ENCODE measurements at places on chromosomes 1 and 21. TPM values are rescaled to one million over a fixed set of nuclear protein-coding genes. Genes with fewer than 3 reads are reported as not detected.
A peak's percentile ranks its signal among the peaks of the same experiment; 100 is the strongest.

DNA sequence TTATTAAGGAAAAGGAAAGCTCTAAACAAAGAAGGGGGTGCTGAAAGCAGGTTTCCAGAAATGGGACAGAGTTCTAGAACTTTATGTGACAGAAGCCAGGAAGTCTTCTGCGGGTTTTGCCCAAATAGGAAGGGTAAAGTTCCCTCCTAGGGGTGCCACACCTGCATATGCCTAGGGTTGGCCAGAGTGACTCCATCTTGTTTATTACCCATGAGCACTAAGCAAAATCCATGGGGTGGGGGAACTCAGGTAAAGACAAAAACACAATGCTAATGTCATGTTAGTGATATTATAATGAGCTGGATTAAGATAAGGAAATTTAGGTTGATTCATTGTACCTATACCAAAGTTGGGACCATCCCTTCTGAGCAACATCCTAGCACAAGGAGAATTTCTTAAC, 1132.7 kb downstream of the KCNT2 start:
- H3K4me3 ChIP-seq = no peak overlapping the region
- no peak overlapping the region for H3K27ac ChIP-seq
- no peaks in the 10 kb centered on the region for H3K36me3 ChIP-seq
- DNase-seq = no peak

- DNase-seq = no peak
- H3K36me3 ChIP-seq = no peaks in the 10 kb centered on the region
- peaks cover 5% of the 10 kb centered on the region for H3K27me3 ChIP-seq
- no peak overlapping the region for H3K27ac ChIP-seq
Observed at GRCh38 chr1:227841096-227841495, 25.6 kb downstream of the PRSS38 start.

The LPAR3 gene
- total RNA-seq = 3.6 TPM

The SETDB1 gene
- total RNA-seq = 45.8 TPM

- H3K36me3 ChIP-seq = no peaks in the 10 kb centered on the region
- no peaks in the 10 kb centered on the region for H3K4me1 ChIP-seq
- no peaks in the 10 kb centered on the region for H3K27me3 ChIP-seq
- H3K27ac ChIP-seq = no peak overlapping the region
- H3K4me3 ChIP-seq = no peak overlapping the region
Observed at GRCh38 chr1:118785246-118785645, 202.9 kb downstream of the TBX15 start.

DNA sequence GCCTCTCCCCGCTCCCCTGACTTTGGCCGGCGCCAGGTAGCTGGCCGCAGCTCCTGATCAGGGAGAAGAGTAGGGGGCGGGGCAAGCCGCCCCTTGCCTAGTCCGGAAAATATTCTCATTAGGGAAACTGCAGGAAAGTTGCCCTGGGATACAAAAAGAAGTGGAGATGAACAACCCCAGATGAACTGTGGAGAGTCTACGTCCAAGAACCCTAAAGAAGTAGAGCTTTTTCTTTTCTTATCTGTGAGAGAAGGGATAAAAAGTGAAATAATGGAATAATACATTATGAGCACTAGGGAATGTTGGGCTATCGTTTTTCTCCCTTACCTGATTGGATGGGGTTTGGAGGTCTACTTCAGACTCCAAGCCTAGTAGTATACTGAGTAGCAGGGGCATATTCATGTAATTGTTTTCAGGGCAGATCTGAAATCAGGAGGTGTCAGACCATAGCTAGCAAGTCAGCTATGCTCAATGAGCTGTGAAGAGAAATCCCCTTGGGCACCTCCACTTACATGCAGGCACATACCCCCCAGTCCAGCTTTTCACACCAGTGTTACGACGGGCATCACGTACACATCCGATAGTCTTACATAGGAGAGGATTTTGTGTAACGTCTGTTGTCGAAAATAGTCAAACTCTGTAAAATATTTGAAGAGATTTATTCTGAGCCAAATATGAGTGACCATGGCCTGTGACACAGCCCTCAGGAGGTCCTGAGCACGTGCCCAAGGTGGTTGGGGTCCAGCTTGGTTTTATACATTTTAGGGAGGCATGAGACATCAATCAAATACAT, 1.7 kb upstream of the DUSP10 start:
- DNase-seq = no peak
- peak overlapping the region; percentile 96 for H3K27ac ChIP-seq
- peaks cover 4% of the 10 kb centered on the region for H3K36me3 ChIP-seq
- peak overlapping the region; percentile 76 for H3K4me3 ChIP-seq
- no peaks in the 10 kb centered on the region for H3K27me3 ChIP-seq

- no peaks in the 10 kb centered on the region for H3K4me1 ChIP-seq
- no peak overlapping the region for H3K27ac ChIP-seq
- no peaks in the 10 kb centered on the region for H3K36me3 ChIP-seq
- H3K4me3 ChIP-seq = no peak overlapping the region
- no peaks in the 10 kb centered on the region for H3K27me3 ChIP-seq
Observed at GRCh38 chr1:242470774-242471173, 53.7 kb downstream of the PLD5 start.

DNA sequence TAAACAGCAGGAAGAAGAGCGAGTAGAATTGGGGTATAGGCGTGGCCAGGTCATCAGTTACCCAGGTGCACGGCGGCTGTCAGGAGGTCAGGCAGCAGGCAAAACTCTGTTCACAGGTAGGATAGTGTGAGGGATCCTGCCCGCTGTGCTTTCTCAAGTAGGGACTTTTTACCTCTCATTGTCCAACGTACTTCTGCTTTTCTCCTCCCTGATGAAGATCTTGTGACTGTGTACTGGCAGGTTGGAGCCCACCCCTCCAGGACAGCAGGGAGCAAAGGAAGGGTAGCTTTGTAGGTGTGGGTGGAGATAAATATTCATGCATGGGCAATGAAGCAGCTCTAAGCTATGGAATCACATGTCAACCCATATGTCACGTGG, 373.5 kb downstream of the KIF26B start:
- DNase-seq = no peak
- H3K27ac ChIP-seq = no peak overlapping the region
- H3K36me3 ChIP-seq = no peaks in the 10 kb centered on the region

The SPRR1B gene
- not detected for total RNA-seq

The TRIM63 gene
- 0.46 TPM for total RNA-seq

GRCh38 chr1:50796272-50796671, 163.8 kb downstream of the FAF1 start:
- no peak for DNase-seq
- no peak overlapping the region for H3K27ac ChIP-seq
- H3K27me3 ChIP-seq = no peaks in the 10 kb centered on the region
- no peak overlapping the region for H3K4me3 ChIP-seq
- H3K4me1 ChIP-seq = no peaks in the 10 kb centered on the region

The OLFML2B gene
- total RNA-seq = 17.5 TPM

The TPTE gene
- not detected for total RNA-seq

- no peak overlapping the region for H3K4me3 ChIP-seq
- peak overlapping the region; percentile 55 for H3K27ac ChIP-seq
- DNase-seq = peak; percentile 95
- H3K27me3 ChIP-seq = no peaks in the 10 kb centered on the region
- H3K4me1 ChIP-seq = peaks cover 17% of the 10 kb centered on the region
Observed at GRCh38 chr1:1763657-1764621, 14.3 kb downstream of the NADK start.

The RGS16 gene
- 12.0 TPM for total RNA-seq

DNA sequence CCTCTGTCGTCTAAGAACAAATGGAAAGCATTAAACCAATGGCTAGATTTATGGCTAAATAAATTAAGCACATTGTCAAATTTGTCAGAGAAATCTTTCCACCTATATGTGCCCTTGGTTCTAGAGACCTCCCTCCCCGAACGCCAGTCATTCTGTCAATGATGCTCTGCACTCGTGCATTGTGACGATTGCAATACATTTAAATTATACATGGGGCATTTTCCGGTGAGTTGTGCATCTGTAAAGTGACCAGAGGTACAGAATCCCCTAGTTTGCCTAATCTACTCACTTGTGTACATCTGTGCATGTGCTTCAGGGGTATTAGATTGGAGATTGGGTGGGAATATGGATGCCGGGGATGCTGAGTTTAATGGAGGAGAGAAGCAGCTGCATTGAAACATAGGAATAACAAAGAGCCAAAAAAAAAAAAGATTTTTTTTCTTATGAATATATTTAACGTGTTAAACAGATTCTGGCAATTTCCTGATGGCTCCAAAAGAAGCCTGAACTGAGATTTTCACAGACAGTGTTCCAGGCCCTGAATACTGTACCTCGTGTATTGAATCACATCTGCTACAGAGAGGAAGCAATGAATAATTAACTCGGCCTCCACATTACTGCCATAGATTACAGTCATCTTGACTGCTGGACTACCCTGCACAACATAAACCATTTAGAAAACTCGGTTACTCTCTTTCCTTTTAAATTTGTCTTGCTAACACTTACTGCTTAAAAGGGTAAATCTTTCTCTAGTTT, 149.0 kb upstream of the C1orf87 start:
- H3K4me3 ChIP-seq = no peak overlapping the region
- no peaks in the 10 kb centered on the region for H3K4me1 ChIP-seq
- no peaks in the 10 kb centered on the region for H3K27me3 ChIP-seq
- no peaks in the 10 kb centered on the region for H3K36me3 ChIP-seq

The TTC24 gene
- total RNA-seq = not detected

- H3K27ac ChIP-seq = no peak overlapping the region
- H3K4me3 ChIP-seq = no peak overlapping the region
- no peaks in the 10 kb centered on the region for H3K36me3 ChIP-seq
- H3K4me1 ChIP-seq = no peaks in the 10 kb centered on the region
- DNase-seq = peak; percentile 51
- no peaks in the 10 kb centered on the region for H3K27me3 ChIP-seq
Observed at GRCh38 chr1:53343831-53344668, 16.2 kb upstream of the LRP8 start.

The DENND2D gene
- total RNA-seq = 78.2 TPM

DNA sequence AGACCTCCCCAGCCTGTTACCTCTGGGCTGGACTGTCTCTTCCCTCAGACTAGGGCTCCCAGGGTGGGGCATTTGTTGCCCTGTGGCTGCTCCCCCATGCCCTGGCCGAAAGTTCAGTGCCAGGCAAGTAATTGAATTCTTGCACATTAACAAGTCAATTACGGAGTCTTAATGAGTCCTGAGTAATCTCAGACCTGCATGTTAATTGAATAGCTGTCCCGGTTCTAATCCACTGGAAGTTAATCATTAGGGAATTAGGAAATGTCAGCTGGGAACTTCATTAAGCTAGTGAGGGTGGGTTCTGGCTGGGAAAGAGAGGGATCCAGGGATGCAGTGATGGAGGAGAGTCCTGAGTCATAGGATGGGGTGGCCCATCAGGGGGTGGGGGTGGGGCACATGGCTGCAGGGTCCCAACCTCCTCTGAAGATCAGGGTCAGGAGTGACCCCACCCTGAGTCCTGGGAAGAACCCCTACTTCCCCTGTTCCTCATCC, 47.1 kb upstream of the CSF3R start:
- no peak overlapping the region for H3K4me3 ChIP-seq
- H3K4me1 ChIP-seq = no peaks in the 10 kb centered on the region
- H3K36me3 ChIP-seq = no peaks in the 10 kb centered on the region
- no peak overlapping the region for H3K27ac ChIP-seq

GRCh38 chr1:15153842-15154479, 414 bp downstream of the TMEM51 start:
- peak overlapping the region; percentile 59 for H3K4me3 ChIP-seq
- peak overlapping the region; percentile 91 for H3K27ac ChIP-seq
- peaks cover 22% of the 10 kb centered on the region for H3K4me1 ChIP-seq
- no peaks in the 10 kb centered on the region for H3K27me3 ChIP-seq

DNA sequence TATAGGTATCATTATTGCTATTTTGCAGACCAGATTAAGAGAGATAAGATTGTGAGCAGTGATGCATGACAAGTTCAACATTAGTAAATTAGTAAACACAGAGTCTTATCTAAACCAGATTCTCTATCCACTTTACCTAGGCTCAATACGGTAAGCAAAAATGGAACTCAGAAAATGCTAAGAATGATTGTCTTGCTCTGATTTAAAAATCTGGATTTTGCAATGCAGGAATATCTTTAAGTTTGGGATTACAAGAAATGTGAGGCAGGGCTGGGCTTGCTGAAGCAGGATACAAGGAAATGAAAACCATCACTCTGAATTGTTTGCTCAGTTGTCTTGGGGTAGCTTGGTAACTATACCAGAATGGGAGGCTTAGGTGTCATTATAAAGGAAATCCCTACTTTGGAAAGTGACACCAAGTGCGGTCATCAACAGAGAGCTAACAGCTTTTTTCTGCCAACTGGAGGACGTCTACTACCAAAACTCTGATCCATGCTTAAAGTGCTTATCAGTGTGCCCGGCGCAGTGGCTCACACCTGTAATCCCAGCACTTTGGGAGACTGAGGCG, 332.7 kb upstream of the RUNX1 start:
- H3K4me1 ChIP-seq = no peaks in the 10 kb centered on the region
- H3K27ac ChIP-seq = no peak overlapping the region
- no peak overlapping the region for H3K4me3 ChIP-seq
- no peak for DNase-seq

GRCh38 chr1:240965581-240966091, 353.7 kb upstream of the GREM2 start:
- no peaks in the 10 kb centered on the region for H3K36me3 ChIP-seq
- H3K27me3 ChIP-seq = no peaks in the 10 kb centered on the region
- no peak overlapping the region for H3K4me3 ChIP-seq
- no peaks in the 10 kb centered on the region for H3K4me1 ChIP-seq
- no peak overlapping the region for H3K27ac ChIP-seq

- no peak for DNase-seq
- no peak overlapping the region for H3K4me3 ChIP-seq
- no peak overlapping the region for H3K27ac ChIP-seq
- peaks cover 29% of the 10 kb centered on the region for H3K27me3 ChIP-seq
- peaks cover 17% of the 10 kb centered on the region for H3K4me1 ChIP-seq
Observed at GRCh38 chr1:1208713-1209433, 2.5 kb upstream of the TNFRSF18 start.

The KCNA2 gene
- total RNA-seq = 0.64 TPM

- DNase-seq = no peak
- no peak overlapping the region for H3K4me3 ChIP-seq
- H3K27ac ChIP-seq = no peak overlapping the region
- H3K27me3 ChIP-seq = no peaks in the 10 kb centered on the region
Observed at GRCh38 chr1:48061162-48062136, 64.3 kb upstream of the TRABD2B start.

GRCh38 chr21:36169470-36170128, 13.0 kb downstream of the DOP1B start:
- no peak overlapping the region for H3K27ac ChIP-seq
- H3K27me3 ChIP-seq = no peaks in the 10 kb centered on the region
- H3K4me3 ChIP-seq = no peak overlapping the region
- peak; percentile 76 for DNase-seq
- no peaks in the 10 kb centered on the region for H3K36me3 ChIP-seq

The NR5A2 gene
- total RNA-seq = 8.1 TPM

The INSRR gene
- not detected for total RNA-seq

The AADACL3 gene
- total RNA-seq = not detected

The TIAM1 gene
- total RNA-seq = 27.3 TPM

GRCh38 chr1:31483012-31483946, 70.3 kb downstream of the SERINC2 start:
- H3K27me3 ChIP-seq = no peaks in the 10 kb centered on the region
- no peak for DNase-seq
- no peak overlapping the region for H3K4me3 ChIP-seq
- peak overlapping the region; percentile 56 for H3K27ac ChIP-seq
- H3K4me1 ChIP-seq = peaks cover 6% of the 10 kb centered on the region
